ENCODE measurements at places on chromosomes 16 and 17.

DNA sequence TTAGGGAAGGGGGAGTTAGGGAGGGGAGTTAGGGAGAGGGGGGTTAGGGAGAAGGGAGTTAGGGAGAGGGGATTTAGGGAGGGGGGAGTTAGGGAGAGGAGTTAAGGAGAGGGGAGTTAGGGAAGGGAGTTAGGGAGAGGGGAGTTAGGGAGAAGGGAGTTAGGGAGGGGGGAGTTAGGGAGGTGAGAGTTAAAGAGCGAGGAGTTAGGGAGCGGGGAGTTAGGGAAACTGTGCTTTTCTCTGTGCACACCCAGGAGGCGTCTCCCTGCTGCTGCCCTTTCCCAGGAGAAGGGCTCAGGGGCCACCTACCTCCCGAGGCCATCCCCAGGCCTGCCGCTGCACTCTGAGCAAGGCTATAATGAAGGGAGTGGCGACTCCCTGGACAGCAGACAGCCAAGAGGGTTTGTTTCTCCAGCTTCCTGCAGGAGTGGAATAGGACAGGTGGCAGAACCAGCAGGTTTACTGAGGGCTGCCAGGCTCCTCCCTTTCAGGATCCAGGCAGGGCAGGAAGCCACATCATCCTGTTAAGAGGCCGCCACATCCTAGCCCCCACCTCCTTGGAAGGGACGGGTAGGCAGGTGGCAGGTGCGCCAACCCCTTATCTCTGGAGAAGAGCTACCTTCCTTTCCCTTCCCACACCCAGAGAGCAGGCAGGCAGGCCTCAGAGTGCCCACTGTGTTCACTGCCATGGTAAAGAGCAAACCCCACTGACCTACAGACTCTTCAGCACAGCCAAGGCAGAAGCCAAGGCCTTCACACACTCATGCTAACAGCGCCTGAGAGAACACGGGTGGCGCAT lies 4.3 kb downstream of the CANT1 start:
- no peak for DNase-seq

DNA sequence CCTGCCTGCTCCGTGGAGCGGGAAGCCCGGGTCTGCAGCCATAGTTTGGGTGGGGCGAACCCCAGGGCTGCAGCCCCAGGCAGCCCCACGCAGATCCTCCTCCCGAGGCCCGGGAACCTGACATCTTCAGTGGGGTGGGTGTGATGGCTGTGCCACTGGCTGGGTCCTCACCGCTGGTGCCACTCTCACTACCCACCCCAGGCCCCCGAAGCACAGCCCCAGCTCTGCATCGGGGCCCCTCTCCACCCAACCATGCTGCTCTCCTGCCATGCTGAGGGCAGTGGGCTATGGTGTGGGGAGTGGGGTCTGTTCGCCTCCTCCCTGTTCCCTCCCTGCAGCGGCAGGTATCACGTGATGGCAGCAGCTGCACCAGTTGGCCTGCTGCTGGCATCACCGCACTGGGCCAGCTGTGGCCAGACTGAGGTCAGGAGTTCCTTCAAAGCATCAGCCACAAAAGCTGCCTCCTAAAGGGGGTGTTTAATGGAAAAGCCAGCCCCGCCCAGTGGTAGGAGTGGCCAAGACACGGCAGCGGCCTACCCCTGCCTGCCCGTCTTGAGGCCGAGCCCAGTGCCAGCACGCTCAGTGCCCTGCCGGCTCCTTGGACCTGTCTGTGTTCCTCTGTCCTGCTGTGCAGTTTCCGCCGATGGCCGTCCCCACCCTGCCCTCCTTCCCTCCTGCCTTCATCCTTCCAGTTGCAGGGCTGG lies 10.8 kb downstream of the KCTD5 start:
- peak; percentile 62 for DNase-seq

DNA sequence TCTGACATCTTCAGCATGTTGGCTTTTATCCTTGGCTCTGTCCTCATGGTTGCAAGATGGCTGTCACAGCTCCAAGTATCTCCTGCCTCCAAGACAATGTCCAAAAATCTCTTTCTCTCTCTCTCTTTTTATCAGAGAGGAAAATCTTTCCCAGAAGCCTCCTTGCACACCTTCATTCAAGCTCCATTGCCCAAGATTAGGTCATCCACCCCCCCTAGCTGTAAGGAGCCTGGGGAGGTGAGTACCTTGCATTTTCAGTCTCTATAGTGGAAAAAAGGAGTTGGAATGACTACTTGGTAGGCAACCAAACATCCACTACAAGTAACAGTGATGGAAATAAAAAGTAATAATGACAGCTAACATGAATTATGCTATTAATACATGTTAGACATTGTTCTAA lies 22.0 kb upstream of the NSMCE1 start:
- DNase-seq = no peak

DNA sequence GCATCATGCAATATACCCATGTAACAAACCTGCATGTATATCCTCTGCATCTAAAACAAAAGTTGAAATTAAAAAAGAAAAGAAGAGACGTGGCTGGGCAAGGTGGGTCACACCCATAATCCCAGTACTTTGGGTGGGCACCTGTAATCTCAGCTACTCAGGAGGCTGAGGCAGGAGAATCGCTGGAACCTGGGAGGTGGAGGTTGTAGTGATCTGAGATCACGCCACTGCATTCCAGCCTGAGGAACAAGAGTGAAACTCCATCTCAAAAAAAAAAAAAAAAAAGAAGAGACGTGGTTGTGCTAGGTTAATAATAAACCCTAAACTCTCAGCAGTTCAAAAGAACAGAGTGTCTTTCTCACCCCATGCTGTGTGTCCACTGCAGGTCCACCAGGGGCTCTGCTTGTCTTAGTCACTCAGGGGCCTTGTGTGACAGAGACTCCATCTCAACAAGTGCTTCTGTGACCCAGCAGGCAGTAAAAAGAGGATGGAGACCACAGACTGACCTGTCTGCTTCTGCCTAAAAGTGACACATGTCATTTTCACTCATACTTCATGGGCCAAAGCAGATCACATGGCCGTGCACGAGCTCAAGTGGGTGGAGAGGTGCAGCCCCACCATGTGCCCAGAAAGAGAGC lies 22.3 kb upstream of the N4BP1 start:
- no peak for DNase-seq

DNA sequence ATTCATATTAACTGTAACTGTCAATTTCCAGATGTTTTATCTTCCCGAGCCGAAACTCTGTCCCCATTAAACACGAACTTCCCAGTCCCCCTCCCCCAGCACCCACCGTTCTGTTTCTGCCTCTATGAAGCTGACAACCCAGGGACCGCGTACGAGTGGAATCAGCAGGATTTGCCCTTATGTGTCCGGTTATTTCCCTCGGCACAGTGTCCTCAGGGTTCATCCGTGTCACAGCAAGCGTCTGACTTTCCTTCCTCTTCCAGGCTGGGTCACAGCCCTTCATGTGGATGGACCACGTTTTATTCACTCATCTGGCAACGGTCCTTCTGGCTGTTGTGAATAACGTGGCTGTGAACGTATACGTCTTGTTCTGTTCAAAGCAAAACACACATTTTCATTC lies 31.3 kb downstream of the METRNL start:
- DNase-seq = no peak

DNA sequence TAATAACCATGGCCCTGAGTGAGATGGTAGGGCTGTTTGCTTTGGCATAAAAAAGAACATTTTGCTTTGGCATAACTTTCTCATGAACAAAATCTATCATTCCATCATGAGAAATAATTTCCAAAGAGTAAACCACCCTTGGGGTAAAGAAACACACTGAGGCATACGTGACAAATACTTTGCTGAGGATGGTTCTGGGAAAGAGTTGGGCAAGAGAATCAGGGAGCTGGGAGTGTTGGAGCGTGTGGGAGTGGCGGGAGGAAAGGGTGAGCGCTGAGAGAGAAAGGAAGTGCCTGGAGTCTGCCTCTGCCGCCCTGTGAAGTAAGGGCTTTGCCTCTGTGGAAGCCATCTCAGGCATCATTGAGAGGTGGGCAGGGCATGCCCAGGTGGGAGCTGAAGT lies 60.2 kb upstream of the ARHGAP44 start:
- DNase-seq = peak; percentile 20

DNA sequence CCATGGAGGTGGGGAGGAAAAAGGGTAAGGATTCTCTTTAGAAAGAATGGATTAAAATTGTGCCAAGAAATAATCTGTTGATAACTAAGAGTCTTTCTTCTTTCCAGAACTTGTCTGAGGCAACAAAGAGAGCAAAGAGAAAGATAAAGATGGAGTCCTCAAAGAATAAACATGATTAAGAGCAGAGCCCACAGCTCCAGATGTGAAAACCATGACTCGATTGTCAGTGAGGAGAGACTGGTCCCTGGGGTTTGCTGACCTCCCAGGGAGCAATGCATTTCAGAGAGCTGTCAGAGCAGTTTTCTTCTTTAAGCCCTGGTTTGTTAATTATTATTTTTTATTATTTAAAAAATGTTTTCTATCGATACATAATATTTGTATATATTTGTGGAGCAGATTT lies 74.6 kb downstream of the TMEM100 start:
- DNase-seq = no peak

DNA sequence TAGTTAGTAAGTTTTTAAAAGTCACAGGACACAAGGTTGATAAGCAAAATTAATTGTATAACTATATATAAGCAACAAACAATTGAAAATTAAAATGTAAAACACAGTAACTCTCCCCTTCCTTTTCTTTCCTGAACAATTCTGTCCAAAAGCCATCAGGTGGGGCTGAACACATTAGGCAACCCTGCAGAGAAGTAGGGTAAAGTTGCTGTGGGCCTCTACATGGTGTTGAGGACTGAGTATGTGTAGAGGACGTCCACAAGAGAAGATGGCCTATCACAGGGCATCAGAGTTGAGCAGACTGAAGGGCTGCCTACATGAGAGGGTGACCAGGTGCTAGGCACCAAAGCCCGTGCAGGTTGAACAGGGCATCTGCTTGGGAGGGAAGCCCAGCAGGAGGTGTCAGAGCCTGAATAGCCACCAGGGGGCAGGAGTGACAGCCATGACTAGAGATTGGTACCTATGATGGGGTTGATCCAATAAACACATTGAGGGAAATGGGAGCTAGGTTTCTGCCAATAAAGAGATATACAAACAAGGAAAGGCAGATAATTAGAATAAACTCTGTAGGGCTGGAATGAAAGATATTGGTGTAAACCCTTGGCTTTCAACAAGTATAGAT lies 415.1 kb downstream of the NPIPA8 start:
- no peak for DNase-seq

DNA sequence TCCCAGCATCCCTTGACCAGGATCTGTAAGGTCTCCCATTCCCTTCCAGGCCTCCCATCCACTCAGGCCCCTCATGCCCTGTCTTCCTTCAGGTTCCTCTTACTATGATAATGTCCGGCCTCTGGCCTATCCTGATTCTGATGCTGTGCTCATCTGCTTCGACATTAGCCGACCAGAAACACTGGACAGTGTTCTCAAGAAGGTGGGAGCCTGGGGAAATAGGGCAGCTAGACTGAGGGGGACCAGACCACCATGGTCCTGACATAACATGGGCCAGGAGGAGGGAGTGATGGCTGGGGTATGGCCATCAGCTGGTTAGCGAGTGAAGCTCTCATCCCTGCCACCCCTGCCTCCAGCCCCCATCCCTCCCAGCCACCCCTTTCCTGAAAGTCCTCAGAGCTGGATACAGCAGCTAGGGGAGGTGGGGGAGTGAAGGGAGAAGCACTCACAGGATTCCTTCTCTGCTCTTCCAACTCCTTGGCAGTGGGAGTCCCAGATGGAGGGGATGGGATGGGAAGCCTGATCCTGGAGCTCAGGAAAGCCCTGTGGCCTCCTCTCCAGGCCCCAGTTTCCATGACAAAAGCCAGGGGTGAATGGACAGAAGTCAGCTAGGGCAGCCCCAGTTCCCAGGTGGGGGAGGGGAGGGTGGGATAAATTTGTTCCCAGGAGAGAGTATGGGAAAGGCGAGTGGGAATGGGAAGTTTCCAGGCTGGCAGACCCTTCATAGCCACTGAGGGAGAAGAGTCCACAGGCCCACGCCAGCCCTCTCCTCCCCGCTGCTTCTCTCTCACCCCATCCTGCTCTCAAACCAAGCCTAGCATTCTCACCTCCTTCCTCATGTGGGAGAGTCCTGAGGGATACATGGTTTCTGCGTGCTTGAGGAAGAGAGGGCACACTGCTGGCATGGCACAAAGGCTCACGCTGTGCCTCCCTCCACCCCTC lies 2.3 kb downstream of the RND2 start:
- no peak for DNase-seq

DNA sequence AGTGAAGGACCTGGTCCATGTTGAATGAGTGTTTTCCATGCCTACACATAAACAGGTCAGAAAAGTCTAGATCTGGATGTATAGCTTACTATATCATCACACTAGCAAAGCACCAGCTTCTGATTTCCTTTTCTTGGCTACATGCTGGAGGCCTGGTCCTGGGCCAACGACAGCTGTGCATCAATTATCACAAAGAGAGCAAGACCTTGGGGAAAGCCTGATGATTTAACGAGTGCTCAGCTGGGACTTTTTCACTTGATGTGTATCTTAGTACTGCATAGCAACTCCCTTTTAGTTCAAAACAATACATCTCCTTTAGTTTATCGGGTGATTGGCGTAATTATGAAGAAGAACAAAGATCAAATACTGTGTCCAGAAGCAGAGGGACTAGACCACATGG lies 358.2 kb downstream of the KIF2B start:
- no peak for DNase-seq

GRCh38 chr16:71501547-71501946 lies 12.4 kb upstream of the ZNF19 start:
- no peak for DNase-seq

Data from ecto neural progenitor cell (in vitro differentiated cells).